ENCODE measurements at places on chromosomes 7 and 10.

GRCh38 chr7:38535073-38535472, 96.1 kb downstream of the AMPH start:
- ATAC-seq: no peak

DNA sequence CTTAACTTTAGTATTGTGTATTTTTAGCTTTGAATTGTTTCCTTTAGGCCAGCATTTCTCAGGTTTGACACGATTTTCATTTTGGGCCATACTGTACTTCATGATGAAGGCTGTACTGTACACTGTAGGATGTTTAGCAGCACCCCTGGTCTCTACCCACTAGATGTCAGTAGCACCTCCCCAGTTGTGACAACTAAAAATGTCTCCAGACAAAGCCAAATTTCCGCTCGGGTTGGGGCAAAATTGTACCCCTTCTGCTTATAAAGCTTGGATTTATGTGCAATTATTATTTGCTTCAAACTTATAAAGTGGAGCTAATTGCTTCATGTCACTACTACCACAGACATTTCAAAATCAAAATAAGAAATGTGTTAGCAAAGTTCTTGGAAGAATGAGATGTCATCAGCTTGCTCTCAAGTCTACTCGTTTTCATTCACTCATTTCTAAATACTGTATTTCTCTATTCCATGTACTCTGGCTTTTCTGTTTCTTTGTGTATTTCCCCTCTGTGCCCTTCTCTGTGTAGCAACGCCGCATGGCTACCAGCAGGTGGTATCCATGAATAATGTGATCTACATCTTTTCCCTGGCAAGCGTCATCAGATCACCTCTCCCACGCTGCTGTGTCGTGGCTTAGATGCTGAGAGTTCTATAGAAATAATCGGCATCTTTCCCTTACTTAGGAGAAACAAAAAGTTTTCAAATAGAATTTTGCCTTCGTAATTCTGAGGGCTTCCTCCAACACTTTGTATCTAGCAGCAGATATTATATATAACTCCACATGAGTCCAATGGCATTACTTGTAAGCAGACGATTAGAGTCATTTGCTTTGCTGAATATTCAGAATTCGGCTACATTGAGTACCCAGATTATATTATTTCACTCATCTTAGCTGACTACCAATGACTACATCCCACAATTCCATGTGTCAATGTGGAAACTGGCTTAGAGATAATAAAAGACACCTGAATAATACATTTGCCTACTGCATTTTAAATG, 47.8 kb upstream of the CALCR start:
- ATAC-seq: peak; percentile 73

GRCh38 chr10:102975483-102976379, 57.6 kb downstream of the CNNM2 start:
- peak; percentile 73 for ATAC-seq

GRCh38 chr7:94250987-94251386, 143.7 kb upstream of the COL1A2 start:
- ATAC-seq: no peak

- ATAC-seq: no peak
Measured at GRCh38 chr10:60009710-60010383, 103.5 kb upstream of the CCDC6 start.

- peak; percentile 77 for ATAC-seq
Measured at GRCh38 chr7:66542528-66543269, 86.0 kb upstream of the KCTD7 start.

- ATAC-seq: no peak
Measured at GRCh38 chr10:44781131-44781530, 130.0 kb upstream of the TMEM72 start.

Measured in motor neuron (in vitro differentiated cells).